Natural killer cell treated with Interleukin-12 subunit alpha and Interleukin-12 subunit beta and Interleukin-15 and Interleukin-18, amount 100 ng/mL, for 72 hours (primary cell): ENCODE measurements at places on chromosomes 12 and 14.

DNA sequence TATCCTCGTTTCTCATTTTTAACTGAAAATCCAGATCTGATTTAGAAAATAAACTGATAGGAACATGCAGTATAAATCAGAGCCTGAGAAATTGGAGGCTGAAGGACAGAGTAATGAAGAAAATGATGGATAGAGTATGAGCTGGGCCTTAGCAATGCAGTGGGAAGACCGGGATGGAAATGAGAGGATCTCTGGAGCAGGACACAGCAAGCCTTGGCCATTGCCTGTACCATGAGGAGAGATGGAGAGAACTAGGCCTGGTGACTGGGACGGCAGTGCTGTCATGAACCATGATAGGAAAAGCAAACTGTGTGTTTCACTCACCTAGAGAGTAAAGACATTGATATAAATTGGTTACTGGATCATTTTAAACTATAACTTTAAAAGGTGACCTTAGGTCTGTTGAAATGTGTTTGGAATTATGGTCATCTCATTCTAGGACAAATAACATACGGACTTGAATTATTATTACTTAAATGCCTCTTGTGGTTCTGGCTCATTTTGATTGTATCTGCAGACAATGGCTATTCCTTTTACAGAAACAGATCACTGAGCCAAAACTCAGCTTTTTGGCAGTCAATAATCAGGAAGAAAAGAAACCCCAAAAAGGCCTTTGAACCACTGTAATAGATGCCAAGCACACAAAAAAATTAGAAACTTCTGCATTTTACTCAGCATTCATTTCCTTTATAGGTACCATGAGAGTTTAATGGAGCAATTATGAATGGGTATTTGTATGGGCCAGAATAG, 251.9 kb upstream of the PRKD1 start:
- no peak for DNase-seq

DNA sequence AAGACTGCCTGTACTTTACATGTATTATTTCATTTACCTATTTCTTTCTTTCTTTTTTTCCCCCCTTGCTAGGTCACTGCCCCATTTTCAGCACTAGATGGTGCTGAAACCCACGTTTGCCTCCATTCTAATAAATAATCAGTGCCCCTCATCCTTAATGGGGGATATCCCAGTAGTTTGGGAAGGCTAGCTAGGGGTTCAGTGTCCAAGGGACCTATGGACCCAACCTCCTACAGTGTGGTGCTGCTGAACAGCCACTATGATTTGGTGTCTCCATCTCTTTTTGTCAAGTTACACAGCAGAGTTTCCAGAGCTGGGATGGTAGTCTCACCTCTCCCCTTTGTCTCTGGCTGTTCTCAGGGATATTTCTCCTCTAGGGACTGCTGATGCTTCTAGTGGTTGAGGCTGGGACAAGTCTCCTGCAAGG, 6.5 kb upstream of the HCFC2 start:
- no peak for DNase-seq

DNA sequence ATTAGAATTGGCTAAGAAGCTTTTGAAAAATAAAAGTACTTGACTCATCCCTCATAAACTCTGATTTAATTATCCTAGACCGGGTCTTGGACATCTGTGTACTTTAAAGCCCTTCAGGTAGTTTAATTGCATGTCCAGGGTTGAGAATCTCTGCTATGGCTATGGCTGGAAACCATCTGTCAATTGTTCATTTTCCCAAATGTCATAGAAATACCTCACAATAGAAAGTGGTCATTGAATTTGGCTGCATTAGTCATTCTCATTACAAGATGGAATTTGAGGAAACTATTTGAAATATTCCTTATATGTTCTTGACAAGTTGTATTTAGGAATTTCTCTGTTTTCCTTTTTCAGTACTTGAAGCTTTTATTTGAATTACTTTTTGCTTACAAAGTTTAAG, 111.3 kb downstream of the TSHR start:
- DNase-seq = no peak

- DNase-seq = no peak
Observed at GRCh38 chr12:78229591-78230101, 399.0 kb downstream of the NAV3 start.

DNA sequence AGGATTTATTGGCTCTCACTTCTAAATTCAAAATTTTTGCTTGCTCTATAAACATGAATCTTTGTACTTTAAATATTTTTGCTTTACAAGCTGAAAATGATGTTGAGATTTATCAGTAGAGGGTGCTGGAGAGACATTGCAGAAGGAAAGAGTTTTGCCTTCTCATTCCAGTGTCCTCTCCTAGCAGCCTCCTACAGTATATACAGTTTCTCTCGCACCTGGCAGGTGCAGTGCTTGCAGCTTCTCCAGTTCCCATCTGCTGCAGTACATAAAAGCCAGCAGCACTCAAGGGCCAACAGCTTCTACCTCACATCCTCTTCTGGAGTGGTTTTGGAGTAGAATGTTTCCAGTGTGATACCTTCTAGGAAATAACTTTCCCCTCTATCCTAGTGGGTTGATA, 601.8 kb upstream of the ATXN7L3B start:
- no peak for DNase-seq

DNA sequence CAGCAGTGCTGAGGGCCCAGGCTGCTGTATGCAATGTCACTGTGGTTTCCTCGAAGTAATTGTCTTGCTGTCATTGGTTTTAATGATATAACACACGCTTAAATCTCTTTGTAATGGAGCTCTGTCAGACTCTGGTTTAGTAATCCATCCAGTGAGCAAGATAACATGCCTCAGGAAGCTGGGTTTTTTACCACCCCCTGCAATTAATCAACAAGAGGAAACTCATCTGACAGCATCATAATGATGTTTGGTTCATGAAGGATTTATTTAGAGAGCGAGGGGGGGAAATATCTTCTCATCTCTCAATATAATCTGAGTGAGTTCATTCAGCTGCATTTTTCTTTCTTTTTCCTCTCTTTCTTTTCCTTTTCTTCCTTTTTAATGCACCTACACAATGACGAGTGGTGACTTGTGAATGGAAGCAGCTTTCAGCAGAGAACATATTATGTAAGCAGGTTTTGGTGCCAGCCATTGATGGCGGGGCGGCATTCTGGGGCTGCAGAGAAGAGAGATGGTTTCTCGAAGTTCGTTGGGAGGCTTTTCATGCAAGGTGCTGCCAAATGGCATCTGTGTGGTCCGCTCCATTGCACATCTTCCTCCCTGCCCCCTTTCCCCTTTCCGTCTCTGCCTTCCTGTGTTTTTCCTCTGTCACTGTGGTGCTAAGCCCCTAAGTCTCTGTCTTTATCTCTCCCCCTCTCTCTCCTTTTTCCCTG, 6.7 kb downstream of the RPH3A start:
- no peak for DNase-seq

GRCh38 chr14:98633380-98633779, 638.6 kb downstream of the BCL11B start:
- DNase-seq = no peak
